ENCODE measurements at places on chromosomes 13 and 19. TPM values are rescaled to one million over a fixed set of nuclear protein-coding genes. Genes with fewer than 3 reads are reported as not detected.

GGACT gene
- total RNA-seq, result 2.5 TPM

SIGLEC12 gene
- total RNA-seq, result not detected

NLRP9 gene
- not detected for total RNA-seq

SLC7A9 gene
- total RNA-seq, result 1.3 TPM

ATCAY gene
- total RNA-seq, result not detected

DAPK3 gene
- 50.9 TPM for total RNA-seq
